ENCODE measurements at places on chromosomes 3 and 15.

GRCh38 chr3:39718674-39719595, 90.5 kb upstream of the MYRIP start:
- no peak for DNase-seq

GRCh38 chr3:106758459-106758858, 618.8 kb upstream of the CCDC54 start:
- no peak for DNase-seq

DNA sequence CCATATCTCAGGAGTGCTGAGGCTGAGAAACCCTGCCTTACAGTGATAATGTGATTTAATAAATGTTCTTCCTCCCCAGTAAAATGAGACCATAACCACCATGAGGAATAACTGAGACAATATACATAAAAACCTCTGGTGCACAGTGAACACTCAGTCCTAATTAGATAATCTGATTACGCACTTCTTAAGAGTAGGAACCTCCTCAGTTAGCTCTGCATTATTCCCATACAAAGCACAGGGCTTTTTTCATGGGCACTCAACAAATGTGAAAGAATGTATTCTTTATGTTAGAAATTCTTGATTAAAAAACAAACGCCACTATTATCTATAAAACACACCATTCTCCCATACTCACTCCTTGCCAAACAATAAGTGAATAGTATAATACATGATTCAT, 97.0 kb downstream of the TNIK start:
- no peak for DNase-seq

DNA sequence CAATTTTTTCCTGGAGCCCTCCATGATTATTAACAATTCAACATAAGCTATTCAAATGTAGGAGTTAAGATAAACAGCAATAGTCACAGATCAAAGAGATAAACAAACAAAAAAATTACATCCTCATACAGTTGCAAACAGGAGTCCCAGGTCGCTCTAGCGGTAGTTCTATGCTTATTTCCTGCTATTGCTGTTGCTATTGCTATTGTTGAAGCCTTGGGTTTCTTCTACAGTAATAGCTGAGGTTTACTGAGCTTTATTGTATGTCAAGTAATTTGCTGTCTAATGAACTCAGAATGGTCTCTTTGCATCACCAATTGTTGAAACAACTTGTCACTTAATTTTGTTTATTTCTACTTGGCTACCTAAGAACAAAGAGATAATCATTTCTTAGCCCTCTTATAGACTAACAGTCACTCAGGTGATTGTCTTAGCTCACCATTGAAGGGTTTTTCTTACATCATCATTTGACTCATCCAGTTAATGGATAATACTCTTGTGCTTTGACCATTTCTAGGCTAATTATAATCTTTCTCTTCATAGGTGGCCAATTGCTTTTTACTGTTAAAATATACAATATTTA, 654.6 kb downstream of the MECOM start:
- no peak for DNase-seq

- no peak for DNase-seq
Measured at GRCh38 chr15:71325481-71325880, 210.2 kb downstream of the THSD4 start.

- no peak for DNase-seq
Measured at GRCh38 chr3:73259291-73259690, 197.8 kb downstream of the EBLN2 start.

DNA sequence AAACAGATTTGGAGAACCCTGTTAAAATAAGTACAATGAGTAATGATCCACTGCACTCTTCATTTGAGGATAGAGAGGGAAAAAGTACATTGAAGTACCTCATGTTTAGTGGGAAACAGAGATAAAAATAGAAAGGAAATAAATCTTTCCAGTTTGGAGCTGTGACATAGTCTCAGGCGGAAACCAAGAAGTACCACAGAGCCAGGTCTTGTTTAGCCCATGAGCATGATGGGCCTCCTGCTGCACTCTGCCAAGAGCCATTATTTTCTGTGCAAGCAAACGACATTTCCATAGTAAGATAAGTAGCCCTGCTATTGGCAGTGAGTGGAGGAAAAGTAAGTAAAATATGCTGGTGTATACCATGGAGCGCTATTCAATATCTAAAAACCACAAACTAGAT, 796.1 kb downstream of the TBL1XR1 start:
- DNase-seq = no peak

DNA sequence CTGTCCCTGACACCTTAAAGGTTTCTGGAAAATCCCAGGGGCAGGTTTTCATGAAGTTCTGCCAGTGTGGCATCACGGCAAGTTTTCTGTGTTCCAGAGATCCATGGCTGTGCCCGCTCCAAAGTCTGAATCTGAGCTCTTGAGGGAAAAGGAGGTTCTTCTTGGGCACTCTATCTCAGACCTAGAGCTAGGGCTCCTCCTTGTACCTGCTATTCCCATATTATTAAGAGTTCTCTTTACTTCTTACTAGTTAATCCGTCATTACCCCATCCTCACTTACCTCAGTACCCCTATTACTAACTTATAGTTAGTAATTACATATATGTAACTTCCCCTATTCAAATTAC, 5.9 kb upstream of the TRA2B start:
- no peak for DNase-seq

GRCh38 chr3:143249014-143249413, 129.4 kb downstream of the CHST2 start:
- DNase-seq = no peak

GRCh38 chr15:27686369-27686768, 412.7 kb downstream of the OCA2 start:
- DNase-seq = no peak

- no peak for DNase-seq
Measured at GRCh38 chr3:58055314-58055713, 47.1 kb downstream of the FLNB start.

DNA sequence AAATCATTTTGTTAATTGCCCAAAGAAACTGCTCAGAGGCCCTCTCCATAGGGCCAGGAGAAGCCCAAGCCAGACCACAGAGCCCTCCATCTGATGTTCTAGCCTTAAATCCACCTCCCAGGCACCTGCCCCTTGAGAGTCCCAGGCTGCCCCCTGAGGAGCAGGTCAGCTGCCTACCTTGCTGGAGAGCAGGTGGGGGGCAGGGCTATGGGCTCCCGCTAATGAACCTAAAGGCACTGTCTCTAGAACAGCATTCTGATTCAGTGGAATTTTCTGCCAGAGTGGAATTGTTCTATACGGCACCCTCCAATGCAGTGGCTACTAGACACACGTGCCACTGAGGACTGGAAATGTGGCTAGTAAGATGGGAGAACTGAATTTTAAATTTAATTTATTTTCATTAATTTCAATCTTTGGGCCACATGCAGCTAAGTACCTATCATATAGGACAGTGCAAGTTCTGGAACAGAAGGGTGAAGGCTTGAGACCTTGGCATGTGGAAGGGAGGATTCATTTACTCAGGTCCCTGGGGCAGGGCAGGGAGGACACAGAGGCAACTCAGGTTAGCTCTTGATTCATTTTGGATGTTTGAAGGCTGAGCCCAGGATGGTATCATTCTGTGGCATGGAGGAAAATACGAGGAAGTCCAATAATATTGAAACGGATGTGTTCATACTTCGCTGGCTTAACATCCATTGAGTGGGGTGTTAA, 11.4 kb downstream of the AMOTL2 start:
- DNase-seq = no peak

- DNase-seq = no peak
Measured at GRCh38 chr3:98733812-98734281, 29.3 kb upstream of the ST3GAL6 start.

DNA sequence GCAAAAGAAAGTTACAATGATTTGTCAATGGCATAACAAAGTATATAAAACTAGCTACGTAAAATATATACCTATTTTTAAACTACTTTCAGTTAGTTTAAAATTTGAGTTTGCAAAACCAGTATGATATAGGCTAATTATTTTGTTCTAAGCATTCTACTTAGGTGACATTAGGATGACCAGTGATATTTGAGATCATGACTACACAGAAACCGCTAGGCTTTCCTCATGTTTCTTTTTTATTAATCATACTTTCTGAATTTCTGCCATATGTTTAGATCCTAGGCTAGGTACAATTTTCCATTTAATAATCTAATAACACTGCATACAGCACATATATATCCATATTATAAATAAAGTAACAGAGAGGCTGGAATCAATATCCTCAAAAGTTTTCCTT, 52.4 kb upstream of the XRN1 start:
- no peak for DNase-seq

- DNase-seq = no peak
Measured at GRCh38 chr3:106582151-106582550, 713.3 kb upstream of the CBLB start.

GRCh38 chr3:126501736-126502135, 15.8 kb downstream of the UROC1 start:
- DNase-seq = no peak

DNA sequence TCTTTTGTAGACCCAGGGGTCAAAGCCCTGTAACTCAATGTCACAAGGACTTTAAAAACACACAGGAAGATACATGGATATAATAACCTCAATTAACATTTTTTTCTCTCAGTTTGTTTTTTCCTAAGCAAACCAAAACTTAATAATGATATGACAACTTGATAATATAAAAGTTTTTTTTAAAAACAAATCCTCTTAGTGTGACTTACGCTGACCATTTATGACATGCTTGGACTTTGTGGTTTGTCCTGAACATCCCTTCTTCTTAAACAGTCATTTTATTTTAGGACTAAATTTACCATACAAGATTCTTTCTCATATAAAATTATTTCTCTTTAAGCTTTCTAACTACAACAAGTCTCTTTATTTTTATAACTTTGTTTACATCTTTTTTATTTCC, 25.4 kb upstream of the FAM3D start:
- no peak for DNase-seq

GRCh38 chr3:22117751-22118346, 366.8 kb upstream of the ZNF385D start:
- DNase-seq = no peak

GRCh38 chr3:139746481-139746880, 68.7 kb upstream of the NMNAT3 start:
- DNase-seq = no peak

DNA sequence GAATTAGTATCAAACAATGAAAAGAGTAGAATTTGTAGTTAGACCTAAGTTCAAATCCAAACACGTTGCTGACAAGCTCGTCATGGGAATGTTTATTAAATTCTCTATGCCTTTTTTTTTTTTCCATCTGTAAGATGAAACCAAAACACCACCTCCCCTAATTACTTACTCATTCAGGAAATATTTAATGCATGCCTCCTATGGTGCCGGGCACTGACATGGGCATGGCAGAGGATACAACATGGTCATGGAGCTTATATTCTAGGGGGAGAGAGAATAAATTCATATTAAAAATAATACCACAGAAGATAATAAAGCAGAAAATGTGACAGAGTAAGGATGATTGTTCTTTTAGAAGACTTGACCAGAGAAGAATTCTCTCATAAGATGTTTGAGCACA, 215.8 kb downstream of the RYR3 start:
- DNase-seq = no peak

DNA sequence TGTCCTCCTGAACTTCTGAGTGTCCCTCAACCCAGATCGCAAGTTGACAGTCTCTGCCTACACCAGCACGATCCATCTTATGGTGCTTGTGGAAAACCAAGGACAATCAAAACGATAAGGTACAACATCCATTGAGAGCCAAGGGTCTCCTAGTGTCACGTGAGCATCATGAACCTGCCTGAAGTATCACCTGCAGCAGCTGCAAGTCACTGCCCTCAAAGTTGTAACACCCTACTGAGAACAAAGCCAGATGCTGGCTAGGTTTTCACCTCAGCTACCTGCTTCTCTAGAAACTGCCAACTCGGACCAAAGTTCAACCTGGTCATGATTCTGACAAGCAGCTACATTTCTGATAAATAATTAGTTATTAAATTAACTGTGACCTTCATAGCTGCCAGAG, 17.5 kb downstream of the C2CD4B start:
- DNase-seq = no peak

GRCh38 chr3:69033470-69033869, 18.7 kb downstream of the TMF1 start:
- no peak for DNase-seq

DNA sequence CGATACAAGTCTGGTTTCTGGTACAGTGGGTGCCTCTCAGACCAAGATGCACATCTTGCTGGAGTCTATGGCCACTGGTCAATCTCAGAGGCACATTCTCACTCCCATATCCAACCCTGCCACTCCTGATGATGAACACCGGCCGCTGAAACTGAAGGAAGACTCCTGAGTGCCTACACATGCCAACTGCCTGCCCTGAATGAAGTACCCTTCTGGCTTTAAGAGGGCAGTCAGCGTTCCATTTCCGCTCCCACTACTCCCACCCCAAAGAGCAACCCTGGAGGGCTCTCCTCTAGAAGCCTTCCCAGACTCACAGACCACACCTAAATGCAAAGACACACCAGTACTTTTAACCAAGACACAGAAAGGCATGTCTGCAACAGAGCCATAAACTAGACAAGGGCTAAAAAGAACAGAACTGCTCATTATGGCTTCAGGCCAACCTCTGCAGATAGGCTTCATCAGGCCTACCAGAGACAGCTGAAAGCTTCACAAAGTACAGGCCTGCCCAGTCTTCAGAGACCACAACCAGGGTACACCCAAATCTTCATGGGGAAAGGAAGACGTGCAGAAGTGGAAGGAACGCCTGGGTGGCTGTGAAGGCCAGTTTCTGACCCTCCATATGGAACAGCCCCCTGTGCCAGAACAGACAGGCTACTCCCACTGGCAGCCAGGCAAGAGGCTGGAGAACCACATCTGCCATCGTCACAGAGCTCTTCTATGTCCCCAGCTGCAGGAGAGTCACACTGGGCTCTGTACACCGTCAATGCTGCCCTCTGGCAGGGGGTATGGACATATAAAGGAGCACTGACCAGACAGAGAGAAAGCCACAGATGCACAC, 14.3 kb downstream of the ANP32A start:
- DNase-seq = no peak

GRCh38 chr3:110267304-110267845, 804.2 kb upstream of the NECTIN3 start:
- no peak for DNase-seq

DNA sequence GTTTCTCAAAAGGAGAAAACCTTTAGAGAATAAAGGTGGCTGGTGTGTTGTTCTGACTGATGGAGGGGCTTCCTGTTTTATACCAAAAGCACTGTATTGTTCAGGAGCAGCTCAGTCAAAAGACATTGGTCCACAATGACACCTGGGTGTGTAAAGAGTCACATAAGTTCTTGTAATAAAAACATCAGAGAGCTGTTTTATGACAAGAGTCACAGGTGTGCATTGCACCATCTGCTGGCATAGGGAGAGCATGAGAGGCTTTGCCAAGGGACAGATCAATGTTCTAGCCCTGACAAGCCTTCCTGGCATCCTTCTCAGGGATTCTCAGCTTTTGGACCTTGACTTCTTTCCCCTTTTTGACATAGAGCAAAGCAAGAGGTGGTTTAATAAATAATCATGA, 20.4 kb downstream of the ARPP21 start:
- no peak for DNase-seq

GRCh38 chr15:72800833-72801481, 17.4 kb upstream of the ADPGK start:
- DNase-seq = no peak

Measured in GM12891 (cell line).